ENCODE measurements at places on chromosomes 1 and 21. TPM values are rescaled to one million over a fixed set of nuclear protein-coding genes. Genes with fewer than 3 reads are reported as not detected.
A peak's percentile ranks its signal among the peaks of the same experiment; 100 is the strongest.

Gene SELP
- total RNA-seq: 0.75 TPM

Gene COA7
- total RNA-seq: 39.8 TPM

Gene CRP
- total RNA-seq: not detected

Gene WDR64
- total RNA-seq: not detected

Gene IVL
- total RNA-seq: not detected

DNA sequence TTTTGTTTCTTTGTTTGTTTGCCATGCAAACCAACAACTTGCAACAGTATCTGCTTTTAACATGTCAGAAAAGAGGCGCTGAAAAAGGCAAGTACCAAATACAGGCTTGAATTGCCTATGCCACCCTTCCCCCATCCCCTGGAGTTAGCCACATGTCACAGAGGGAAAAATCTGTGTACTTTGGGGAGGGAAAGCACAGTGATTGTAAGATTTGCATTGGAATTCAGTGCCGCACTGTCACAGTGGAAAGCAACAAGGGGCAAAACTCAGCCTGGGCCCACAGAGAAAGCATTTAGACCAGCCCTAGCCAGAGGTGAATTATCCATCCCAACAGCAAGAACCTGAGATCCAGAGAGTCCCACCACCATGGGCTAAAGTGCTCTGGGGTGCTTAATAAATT lies 52.4 kb upstream of the ACADM start:
- DNase-seq: no peak
- H3K27ac ChIP-seq: peak overlapping the region; percentile 10
- H3K36me3 ChIP-seq: no peaks in the 10 kb centered on the region
- no peaks in the 10 kb centered on the region for H3K4me1 ChIP-seq

DNA sequence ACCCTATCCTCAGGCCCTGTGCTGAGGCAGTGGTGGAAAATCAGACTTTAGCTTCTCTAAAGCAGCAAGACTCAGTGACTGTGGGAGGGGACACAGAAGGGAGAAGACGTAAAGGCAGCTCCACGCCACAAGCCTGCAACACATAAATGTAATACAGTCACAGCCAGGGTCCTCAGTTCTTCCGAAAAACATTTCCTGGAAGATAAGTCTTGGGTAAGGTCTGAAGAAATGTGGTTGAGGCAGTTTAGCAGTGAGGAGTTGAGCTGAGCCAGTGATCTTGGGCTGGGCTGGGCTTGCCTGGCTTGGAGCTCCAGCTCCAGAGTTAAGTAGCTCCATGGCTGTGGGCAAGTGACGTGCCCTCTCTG lies 127.8 kb upstream of the ADAR start:
- H3K4me3 ChIP-seq: no peak overlapping the region
- H3K4me1 ChIP-seq: no peaks in the 10 kb centered on the region
- no peak overlapping the region for H3K27ac ChIP-seq

DNA sequence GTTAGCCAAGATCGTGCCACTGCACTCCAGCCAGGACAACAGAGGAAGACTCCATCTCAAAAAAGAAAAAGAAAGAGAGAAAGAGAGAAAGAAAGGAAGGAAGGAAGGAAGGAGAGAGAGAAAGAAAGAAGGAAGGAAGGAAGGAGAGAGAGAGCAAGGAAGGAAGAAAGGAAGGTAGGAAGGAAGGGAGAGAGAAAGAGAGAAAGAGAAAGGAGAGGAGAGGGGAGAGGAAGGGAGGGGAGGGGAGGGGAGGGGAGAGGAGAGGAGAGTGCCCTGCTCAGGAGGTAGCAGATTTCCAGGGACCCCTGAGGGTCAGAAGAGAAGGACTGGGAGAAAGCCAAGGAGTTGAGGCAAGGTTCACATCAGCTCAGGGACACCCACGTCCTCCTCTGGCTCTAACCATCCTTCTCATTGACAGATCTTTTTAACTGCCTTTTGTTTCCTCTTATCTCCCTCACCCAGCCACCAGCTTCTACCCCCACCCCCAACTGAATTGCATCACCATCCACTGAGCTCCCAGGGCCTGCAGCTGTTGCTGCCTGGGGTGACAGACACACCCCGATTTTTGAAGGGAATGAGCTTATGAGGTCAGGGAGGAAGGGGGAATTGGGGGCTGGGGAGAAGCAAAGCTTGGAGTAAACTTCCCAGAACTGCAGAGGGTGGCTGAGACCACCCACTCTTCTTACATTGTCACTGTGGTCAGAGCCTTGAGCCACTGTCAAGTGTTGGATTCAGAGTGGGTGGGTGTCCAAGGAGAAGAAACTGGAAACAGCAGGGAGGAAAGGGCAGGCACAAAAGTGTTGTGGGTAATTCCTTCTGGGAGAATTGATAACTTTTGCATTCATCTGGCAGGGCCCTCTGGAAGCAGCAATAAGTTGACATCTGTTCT lies 91.6 kb downstream of the GLUL start:
- peak overlapping the region; percentile 78 for H3K27ac ChIP-seq
- H3K27me3 ChIP-seq: no peaks in the 10 kb centered on the region
- H3K36me3 ChIP-seq: no peaks in the 10 kb centered on the region
- DNase-seq: no peak
- no peak overlapping the region for H3K4me3 ChIP-seq
- H3K4me1 ChIP-seq: peaks cover 13% of the 10 kb centered on the region

- H3K4me3 ChIP-seq: no peak overlapping the region
- no peaks in the 10 kb centered on the region for H3K27me3 ChIP-seq
- no peak for DNase-seq
- H3K27ac ChIP-seq: no peak overlapping the region
- peaks cover 2% of the 10 kb centered on the region for H3K4me1 ChIP-seq
Observed at GRCh38 chr1:84428235-84428634, 30.0 kb downstream of the DNASE2B start.

GRCh38 chr1:172230526-172230925 lies 190.0 kb upstream of the C1orf105 start:
- DNase-seq: no peak
- H3K27me3 ChIP-seq: no peaks in the 10 kb centered on the region
- no peak overlapping the region for H3K27ac ChIP-seq
- no peaks in the 10 kb centered on the region for H3K4me1 ChIP-seq
- no peaks in the 10 kb centered on the region for H3K36me3 ChIP-seq

DNA sequence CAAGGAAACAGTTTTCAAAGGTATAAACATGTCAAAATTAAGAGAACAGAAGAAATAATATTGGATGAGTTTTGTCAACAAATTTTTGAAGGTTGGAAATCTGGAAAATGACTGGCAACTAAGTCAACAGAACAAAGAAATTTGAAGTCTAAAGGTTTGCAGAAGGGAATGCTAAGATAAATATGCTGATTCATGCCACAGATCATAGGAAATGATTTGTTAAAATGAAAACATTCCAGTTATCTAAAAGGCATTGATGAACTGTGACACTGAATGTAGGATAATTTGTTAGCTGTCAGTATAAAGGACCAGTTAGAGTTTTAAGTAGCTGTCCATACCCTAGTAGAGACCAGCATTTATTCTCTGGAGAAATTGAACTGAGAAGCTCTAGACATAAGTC lies 157.9 kb upstream of the CHRM3 start:
- no peak overlapping the region for H3K4me3 ChIP-seq
- no peak overlapping the region for H3K27ac ChIP-seq
- no peaks in the 10 kb centered on the region for H3K4me1 ChIP-seq
- no peaks in the 10 kb centered on the region for H3K27me3 ChIP-seq
- H3K36me3 ChIP-seq: no peaks in the 10 kb centered on the region

DNA sequence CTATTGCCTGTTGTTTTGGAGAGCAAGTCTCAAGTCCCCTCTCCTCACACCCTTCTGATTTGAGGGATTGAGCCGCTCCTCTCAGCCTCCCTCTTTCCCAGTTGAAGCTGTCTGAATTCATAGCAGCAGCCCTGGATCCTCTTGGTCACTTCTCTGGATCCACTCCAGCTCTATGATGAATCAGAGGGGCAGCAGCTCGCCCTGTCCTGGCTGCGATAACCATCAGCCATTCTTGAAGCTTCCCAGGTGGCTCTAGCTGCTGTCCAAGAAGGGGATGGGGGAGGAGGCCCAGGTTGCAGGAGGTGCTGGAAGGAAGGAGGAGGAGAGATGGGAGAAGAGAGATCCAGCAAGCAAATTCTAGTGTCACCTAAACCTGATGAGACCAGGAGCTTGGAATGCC lies 31.3 kb downstream of the WNT4 start:
- H3K27me3 ChIP-seq: no peaks in the 10 kb centered on the region
- no peak overlapping the region for H3K4me3 ChIP-seq
- no peaks in the 10 kb centered on the region for H3K4me1 ChIP-seq
- DNase-seq: no peak
- peaks cover 35% of the 10 kb centered on the region for H3K36me3 ChIP-seq

- H3K4me1 ChIP-seq: no peaks in the 10 kb centered on the region
- H3K27ac ChIP-seq: no peak overlapping the region
- H3K36me3 ChIP-seq: no peaks in the 10 kb centered on the region
- no peak overlapping the region for H3K4me3 ChIP-seq
Observed at GRCh38 chr1:151644001-151644400, 32.2 kb downstream of the SNX27 start.

GRCh38 chr1:18401921-18402320 lies 78.8 kb upstream of the KLHDC7A start:
- H3K27ac ChIP-seq: no peak overlapping the region
- no peaks in the 10 kb centered on the region for H3K27me3 ChIP-seq
- H3K4me1 ChIP-seq: no peaks in the 10 kb centered on the region
- no peak overlapping the region for H3K4me3 ChIP-seq
- no peak for DNase-seq
- no peaks in the 10 kb centered on the region for H3K36me3 ChIP-seq

DNA sequence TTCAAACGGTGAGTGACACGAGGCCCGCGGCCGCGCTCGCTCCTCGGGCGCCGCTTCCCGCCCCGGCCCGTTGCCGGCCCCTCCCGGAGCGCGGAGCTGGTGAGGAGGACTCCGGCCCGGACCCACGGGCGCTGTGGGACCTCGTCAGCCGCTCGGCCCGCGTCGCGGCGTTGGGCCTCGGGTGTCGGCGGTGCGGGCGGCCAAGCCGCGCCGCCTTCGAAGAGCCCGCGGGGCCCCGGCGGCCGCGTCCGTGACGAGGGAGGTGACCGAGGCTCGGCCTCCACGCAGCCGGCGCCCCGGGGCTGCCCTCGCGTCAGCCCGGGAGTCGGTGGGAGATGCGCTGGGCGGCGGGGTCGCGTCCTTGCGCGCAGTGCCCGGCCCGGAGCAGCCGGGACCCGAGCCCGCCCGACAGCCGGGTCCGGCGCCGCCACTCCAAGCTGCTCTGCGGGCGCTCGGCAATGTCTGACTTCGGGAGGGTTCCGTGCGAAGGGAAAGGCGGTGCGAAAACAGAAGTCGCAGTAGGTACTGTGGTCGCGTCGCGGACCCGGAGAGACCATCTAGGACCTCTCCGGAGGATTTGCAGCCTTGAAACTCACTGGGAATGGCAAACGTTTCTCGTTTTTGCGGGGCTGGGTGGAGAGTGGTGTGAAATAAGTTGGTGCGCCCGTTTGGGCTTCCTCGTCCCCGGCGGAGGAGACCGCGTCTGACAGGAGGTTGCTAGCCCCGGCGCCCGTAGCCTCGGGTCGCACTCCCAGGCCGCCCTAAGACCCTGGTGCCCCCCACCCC lies 829 bp downstream of the SPEN start:
- H3K27ac ChIP-seq: peak overlapping the region; percentile 84
- H3K4me3 ChIP-seq: peak overlapping the region; percentile 74
- H3K27me3 ChIP-seq: no peaks in the 10 kb centered on the region
- DNase-seq: peak; percentile 72
- peaks cover 40% of the 10 kb centered on the region for H3K4me1 ChIP-seq

DNA sequence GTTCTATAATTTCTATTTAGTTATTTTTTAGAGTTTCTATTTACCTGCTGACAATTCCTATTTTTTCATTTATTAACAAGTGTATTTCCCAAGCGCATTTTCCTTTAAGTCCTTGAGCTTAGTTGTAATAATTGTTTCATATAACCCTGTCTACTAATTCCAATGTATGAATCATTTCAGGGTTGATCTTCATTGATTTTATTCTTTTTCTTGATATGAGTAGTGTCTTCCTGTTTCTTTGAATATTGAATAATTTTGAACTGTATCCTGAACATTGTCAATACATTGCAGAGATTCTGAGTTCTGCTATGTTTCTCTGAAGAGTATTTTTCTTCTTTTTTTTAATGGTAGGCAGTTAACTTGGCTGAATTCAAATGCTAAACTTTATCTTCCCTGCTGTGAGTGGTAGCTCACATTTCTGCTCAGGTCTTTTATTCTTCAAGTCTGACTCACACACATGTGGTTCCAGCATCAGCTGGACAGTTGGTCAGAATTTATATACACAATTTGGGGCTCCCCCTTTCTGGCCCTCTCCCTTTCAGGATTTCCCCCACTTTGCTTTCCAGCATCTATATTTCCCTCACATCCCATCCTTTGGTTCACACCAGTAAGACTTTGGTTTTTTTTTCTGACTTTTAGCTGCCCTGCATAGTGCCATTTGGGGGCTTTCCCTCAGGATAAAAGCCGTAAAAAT lies 54.4 kb upstream of the WDR26 start:
- no peaks in the 10 kb centered on the region for H3K36me3 ChIP-seq
- H3K27me3 ChIP-seq: no peaks in the 10 kb centered on the region
- no peaks in the 10 kb centered on the region for H3K4me1 ChIP-seq

GRCh38 chr1:7447736-7448135 lies 323.4 kb upstream of the VAMP3 start:
- H3K36me3 ChIP-seq: no peaks in the 10 kb centered on the region
- no peak overlapping the region for H3K4me3 ChIP-seq
- no peaks in the 10 kb centered on the region for H3K27me3 ChIP-seq
- no peak for DNase-seq

GRCh38 chr1:61352845-61353435 lies 270.6 kb downstream of the NFIA start:
- H3K27me3 ChIP-seq: no peaks in the 10 kb centered on the region
- H3K36me3 ChIP-seq: no peaks in the 10 kb centered on the region
- H3K27ac ChIP-seq: no peak overlapping the region
- no peak overlapping the region for H3K4me3 ChIP-seq
- no peak for DNase-seq

GRCh38 chr1:24501371-24502064 lies 1.1 kb upstream of the RCAN3 start:
- peaks cover 5% of the 10 kb centered on the region for H3K36me3 ChIP-seq
- peak overlapping the region; percentile 80 for H3K4me3 ChIP-seq
- H3K27ac ChIP-seq: peak overlapping the region; percentile 82
- no peaks in the 10 kb centered on the region for H3K27me3 ChIP-seq
- H3K4me1 ChIP-seq: peaks cover 41% of the 10 kb centered on the region

GRCh38 chr1:151759241-151759640 lies 4.1 kb downstream of the MRPL9 start:
- H3K27me3 ChIP-seq: no peaks in the 10 kb centered on the region
- peaks cover 12% of the 10 kb centered on the region for H3K4me1 ChIP-seq
- no peak overlapping the region for H3K27ac ChIP-seq
- no peak overlapping the region for H3K4me3 ChIP-seq

GRCh38 chr1:188872376-188872775 lies 1605.3 kb downstream of the BRINP3 start:
- H3K4me3 ChIP-seq: no peak overlapping the region
- no peaks in the 10 kb centered on the region for H3K36me3 ChIP-seq
- no peak for DNase-seq
- H3K27ac ChIP-seq: no peak overlapping the region
- H3K4me1 ChIP-seq: no peaks in the 10 kb centered on the region
- H3K27me3 ChIP-seq: no peaks in the 10 kb centered on the region

DNA sequence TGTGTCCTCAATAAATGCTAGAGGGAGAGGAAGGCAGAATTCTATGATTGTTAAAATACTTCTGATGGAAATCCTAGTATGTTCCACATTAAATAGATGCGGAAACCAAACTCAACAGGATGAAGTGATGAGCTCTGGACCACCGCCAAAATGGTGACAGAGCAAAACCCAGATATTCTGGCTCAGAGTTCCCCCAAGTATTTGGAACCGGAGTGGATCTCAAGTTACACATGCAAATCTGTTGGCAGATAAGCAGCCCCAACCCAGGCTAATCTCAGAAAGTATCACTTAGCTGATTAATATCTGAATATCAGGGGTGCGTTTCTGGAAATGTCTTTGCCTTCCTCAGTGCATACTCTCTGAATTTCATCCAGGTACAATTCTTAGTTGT lies 17.4 kb upstream of the GRHL3 start:
- H3K4me3 ChIP-seq: no peak overlapping the region
- H3K4me1 ChIP-seq: no peaks in the 10 kb centered on the region
- H3K27ac ChIP-seq: no peak overlapping the region
- H3K27me3 ChIP-seq: peaks cover 11% of the 10 kb centered on the region
- H3K36me3 ChIP-seq: no peaks in the 10 kb centered on the region
- no peak for DNase-seq

Measured in CD8-positive, alpha-beta memory T cell (primary cell).